ENCODE measurements at places on chromosomes 6 and 20. TPM values are rescaled to one million over a fixed set of nuclear protein-coding genes. Genes with fewer than 3 reads are reported as not detected.

The CLPSL1 gene
- total RNA-seq = not detected

The SMLR1 gene
- not detected for total RNA-seq

The OPN5 gene
- total RNA-seq = not detected

The MAFB gene
- total RNA-seq = 6.5 TPM

Measured in mammary epithelial cell (primary cell).